Activated naive CD8-positive, alpha-beta T cell treated with anti-CD3 and anti-CD28 coated beads for 36 hours (primary cell): ENCODE measurements at places on chromosomes 12 and 14.
A peak's percentile ranks its signal among the peaks of the same experiment; 100 is the strongest.

GRCh38 chr14:79465651-79466050 lies 745.7 kb downstream of the DIO2 start:
- H3K27me3 ChIP-seq = no peaks in the 10 kb centered on the region
- H3K4me1 ChIP-seq = no peaks in the 10 kb centered on the region
- H3K4me3 ChIP-seq = no peak overlapping the region
- no peaks in the 10 kb centered on the region for H3K36me3 ChIP-seq

- no peak overlapping the region for H3K27ac ChIP-seq
- DNase-seq = peak; percentile 50
- peaks cover 50% of the 10 kb centered on the region for H3K4me1 ChIP-seq
- H3K27me3 ChIP-seq = peaks cover 67% of the 10 kb centered on the region
- no peaks in the 10 kb centered on the region for H3K36me3 ChIP-seq
Measured at GRCh38 chr12:49089821-49090773, 4.5 kb downstream of the DHH start.

DNA sequence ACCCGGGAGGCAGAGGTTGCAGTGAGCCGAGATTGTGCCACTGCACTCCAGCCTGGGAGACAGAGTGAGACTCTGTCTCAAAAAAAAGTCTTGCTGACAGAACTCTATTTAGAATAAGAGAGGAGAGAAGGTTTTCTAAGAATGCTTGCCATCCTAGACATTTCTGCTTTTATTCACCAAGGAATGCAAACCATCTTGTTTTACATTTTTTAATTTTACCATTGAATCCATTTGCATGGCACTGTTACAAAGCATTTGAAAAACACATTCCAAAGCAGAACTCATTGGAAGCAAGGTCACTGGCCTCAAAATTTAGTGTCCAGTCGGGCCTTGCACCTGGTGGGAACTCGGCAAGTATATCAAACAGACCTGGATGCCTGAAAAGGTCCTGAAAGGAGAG lies 44.2 kb upstream of the RASSF3 start:
- no peaks in the 10 kb centered on the region for H3K27me3 ChIP-seq
- peaks cover 10% of the 10 kb centered on the region for H3K4me1 ChIP-seq
- H3K27ac ChIP-seq = no peak overlapping the region
- no peak for DNase-seq
- H3K36me3 ChIP-seq = no peaks in the 10 kb centered on the region
- no peak overlapping the region for H3K4me3 ChIP-seq

DNA sequence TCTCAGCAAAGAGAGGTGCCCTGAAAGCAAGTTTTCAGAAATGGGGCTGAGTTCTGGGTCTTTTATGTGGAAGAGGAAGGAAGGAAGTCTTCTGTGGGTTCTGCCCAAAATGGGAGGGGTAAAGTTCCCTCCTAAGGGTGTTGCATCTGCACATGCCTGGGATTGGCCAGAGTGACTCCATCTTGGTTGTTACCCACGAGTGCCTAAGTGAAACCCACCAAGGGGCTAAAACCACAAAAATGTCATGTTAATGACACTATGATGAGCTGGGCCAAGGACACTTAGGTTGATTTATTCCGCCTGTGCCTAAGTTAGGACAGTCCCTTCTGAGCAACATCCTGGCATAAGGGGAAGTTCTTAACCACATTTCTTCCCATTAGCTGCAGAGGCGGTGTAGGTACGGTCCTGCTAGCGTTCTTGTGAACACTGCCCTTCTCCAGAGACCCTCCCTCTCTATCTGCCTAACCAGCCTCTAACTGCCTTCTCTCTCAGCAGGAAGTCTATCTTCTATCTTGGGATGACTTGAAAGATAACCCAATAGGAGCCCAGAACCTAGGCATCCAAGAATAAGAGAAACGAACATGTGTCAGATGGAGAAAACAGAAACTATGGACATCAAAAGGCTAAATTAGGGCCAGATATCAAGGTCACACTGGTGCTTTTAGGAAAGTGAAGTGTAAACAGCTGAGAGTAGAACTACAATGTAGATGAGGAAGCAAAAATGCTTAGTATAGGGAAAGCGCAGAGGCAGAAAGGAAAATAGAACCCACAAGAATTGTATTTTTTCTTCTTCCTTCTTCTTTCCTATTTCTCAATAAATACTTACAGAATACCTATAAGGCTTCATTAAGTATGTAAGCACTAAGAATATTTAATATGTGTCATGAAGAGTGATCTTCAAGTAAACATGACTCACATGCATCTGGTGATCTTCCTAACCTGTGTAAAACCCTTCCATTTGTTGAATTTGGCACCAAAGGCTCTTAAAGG lies 104.2 kb upstream of the AMN1 start:
- H3K36me3 ChIP-seq = peaks cover 43% of the 10 kb centered on the region
- peak overlapping the region; percentile 88 for H3K27ac ChIP-seq
- DNase-seq = peak; percentile 43
- peaks cover 37% of the 10 kb centered on the region for H3K4me1 ChIP-seq

GRCh38 chr14:78593949-78594348 lies 423.8 kb downstream of the NRXN3 start:
- peaks cover 13% of the 10 kb centered on the region for H3K27me3 ChIP-seq
- H3K36me3 ChIP-seq = no peaks in the 10 kb centered on the region
- no peak overlapping the region for H3K27ac ChIP-seq

- no peak overlapping the region for H3K4me3 ChIP-seq
- no peak overlapping the region for H3K27ac ChIP-seq
- no peak for DNase-seq
Measured at GRCh38 chr14:101171650-101172049, 268.1 kb upstream of the RTL1 start.

DNA sequence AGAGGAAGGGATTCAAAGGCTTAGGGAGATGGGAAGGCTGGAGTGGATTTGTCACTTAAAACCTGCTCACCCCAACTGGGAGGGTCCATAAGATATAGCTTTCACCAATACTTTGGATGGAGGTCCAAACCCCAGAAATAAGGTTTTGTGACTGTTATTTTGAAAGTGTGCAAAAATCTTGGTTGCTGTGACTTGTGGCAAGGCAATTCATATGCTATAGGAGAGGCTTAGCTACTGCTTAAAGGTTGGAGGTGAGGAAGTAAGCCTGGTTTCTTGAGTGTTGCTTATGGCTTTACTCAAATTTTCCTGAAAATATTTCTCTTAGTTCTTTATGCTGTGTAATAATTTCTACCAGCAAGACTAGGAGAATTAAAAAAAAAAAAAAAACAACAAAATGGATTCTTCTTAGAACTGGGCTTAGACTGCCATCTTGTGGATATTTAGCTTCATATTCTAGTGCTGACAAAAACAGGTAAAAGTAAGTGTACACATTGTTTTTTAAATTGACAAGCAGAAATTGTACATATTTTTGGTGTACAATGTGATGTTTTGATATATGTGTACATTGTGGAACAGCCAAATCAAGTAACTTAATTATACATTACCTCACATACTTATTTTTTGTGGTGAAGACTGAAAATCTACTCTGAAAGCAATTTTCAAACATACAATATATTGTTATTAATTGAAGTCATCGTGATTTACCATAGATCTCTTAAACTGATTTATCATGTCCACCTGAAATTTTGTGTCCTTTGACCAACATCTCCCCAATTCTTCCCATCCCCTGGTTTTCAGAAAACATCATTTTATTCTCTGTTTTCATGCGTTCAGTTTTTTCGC lies 23.0 kb downstream of the PDE6H start:
- H3K36me3 ChIP-seq = peaks cover 4% of the 10 kb centered on the region
- no peak for DNase-seq
- no peaks in the 10 kb centered on the region for H3K27me3 ChIP-seq
- H3K4me1 ChIP-seq = peaks cover 26% of the 10 kb centered on the region

- DNase-seq = no peak
- H3K27ac ChIP-seq = no peak overlapping the region
- no peaks in the 10 kb centered on the region for H3K27me3 ChIP-seq
- no peak overlapping the region for H3K4me3 ChIP-seq
- H3K4me1 ChIP-seq = peaks cover 2% of the 10 kb centered on the region
Measured at GRCh38 chr14:90892970-90893369, 76.7 kb upstream of the TTC7B start.

GRCh38 chr12:82461393-82461792 lies 103.1 kb downstream of the METTL25 start:
- no peak overlapping the region for H3K4me3 ChIP-seq
- no peaks in the 10 kb centered on the region for H3K4me1 ChIP-seq
- DNase-seq = no peak
- no peaks in the 10 kb centered on the region for H3K27me3 ChIP-seq
- H3K36me3 ChIP-seq = peaks cover 24% of the 10 kb centered on the region
- H3K27ac ChIP-seq = no peak overlapping the region

GRCh38 chr12:74732826-74733225 lies 195.2 kb downstream of the ATXN7L3B start:
- H3K36me3 ChIP-seq = no peaks in the 10 kb centered on the region
- H3K27me3 ChIP-seq = no peaks in the 10 kb centered on the region
- H3K4me1 ChIP-seq = no peaks in the 10 kb centered on the region
- H3K4me3 ChIP-seq = no peak overlapping the region

GRCh38 chr12:29572464-29572863 lies 75.0 kb upstream of the OVCH1 start:
- no peak overlapping the region for H3K27ac ChIP-seq
- no peak for DNase-seq
- H3K36me3 ChIP-seq = no peaks in the 10 kb centered on the region

DNA sequence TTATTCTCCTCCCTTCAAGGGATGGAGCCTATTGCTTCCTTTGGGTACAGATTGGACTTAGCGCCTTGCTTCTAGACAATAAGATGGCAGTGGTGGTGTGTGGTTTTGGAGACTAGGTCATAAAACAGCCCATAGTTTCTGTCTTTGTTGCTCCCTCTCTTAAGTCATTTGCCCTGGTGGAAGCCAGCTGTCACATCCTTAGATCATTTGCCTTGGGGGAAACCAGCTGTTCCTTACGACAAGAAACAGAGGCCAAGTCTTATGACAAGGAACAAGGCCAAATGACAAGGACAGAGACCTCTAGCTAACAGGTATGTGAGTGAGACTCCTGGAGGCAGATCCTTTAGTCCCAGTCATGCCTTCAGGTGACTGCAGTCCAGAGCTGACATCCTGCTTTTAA lies 9.2 kb upstream of the PALS1 start:
- no peaks in the 10 kb centered on the region for H3K27me3 ChIP-seq
- peaks cover 4% of the 10 kb centered on the region for H3K4me1 ChIP-seq
- DNase-seq = no peak

- H3K4me3 ChIP-seq = peak overlapping the region; percentile 91
- H3K4me1 ChIP-seq = peaks cover 16% of the 10 kb centered on the region
Measured at GRCh38 chr12:101878243-101878821, 952 bp downstream of the DRAM1 start.

DNA sequence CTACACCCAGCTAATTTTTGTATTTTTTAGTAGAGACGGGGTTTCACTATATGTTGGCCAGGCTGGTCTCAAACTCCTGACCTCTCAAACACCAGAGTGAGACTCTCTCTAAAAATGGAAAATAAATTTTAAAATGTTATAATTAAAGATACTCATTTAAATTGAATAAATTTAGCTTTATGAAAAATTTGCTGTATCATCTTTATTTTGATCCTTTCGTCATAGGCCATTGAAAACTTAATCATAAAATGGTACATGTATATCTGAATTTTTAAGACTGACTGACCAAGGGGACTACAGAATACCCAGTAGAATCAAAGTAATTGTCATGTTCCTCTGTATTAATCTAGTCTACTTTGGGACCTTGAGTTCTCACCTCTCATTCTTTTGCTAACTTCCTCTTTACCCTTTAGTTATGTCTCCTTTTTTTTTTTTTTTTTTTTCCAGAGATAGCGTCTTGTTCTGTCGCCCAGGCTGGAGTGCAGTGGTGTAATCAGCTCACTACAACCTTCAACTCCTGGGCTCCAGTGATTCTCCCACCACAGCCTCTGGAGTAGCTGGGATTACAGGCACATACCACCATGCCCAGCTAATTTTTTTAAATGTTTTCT lies 9.5 kb downstream of the RAB5B start:
- peaks cover 6% of the 10 kb centered on the region for H3K4me1 ChIP-seq
- H3K27me3 ChIP-seq = no peaks in the 10 kb centered on the region
- H3K27ac ChIP-seq = no peak overlapping the region
- no peak overlapping the region for H3K4me3 ChIP-seq
- DNase-seq = no peak

GRCh38 chr14:59333668-59334067 lies 131.5 kb downstream of the GPR135 start:
- peaks cover 2% of the 10 kb centered on the region for H3K4me1 ChIP-seq
- no peak overlapping the region for H3K4me3 ChIP-seq
- DNase-seq = no peak
- H3K27ac ChIP-seq = no peak overlapping the region
- H3K27me3 ChIP-seq = no peaks in the 10 kb centered on the region
- H3K36me3 ChIP-seq = peaks cover 12% of the 10 kb centered on the region

GRCh38 chr14:23167116-23167847 lies 16.2 kb downstream of the SLC7A8 start:
- H3K4me3 ChIP-seq = no peak overlapping the region
- no peaks in the 10 kb centered on the region for H3K27me3 ChIP-seq
- H3K36me3 ChIP-seq = no peaks in the 10 kb centered on the region
- DNase-seq = no peak

- no peak for DNase-seq
- peaks cover 32% of the 10 kb centered on the region for H3K36me3 ChIP-seq
- H3K27me3 ChIP-seq = no peaks in the 10 kb centered on the region
Measured at GRCh38 chr12:59708484-59708883, 112.7 kb downstream of the SLC16A7 start.

GRCh38 chr14:65933400-65934069 lies 521.0 kb downstream of the FUT8 start:
- H3K36me3 ChIP-seq = peaks cover 18% of the 10 kb centered on the region
- no peak overlapping the region for H3K27ac ChIP-seq
- H3K27me3 ChIP-seq = no peaks in the 10 kb centered on the region
- peaks cover 38% of the 10 kb centered on the region for H3K4me1 ChIP-seq
- DNase-seq = no peak

DNA sequence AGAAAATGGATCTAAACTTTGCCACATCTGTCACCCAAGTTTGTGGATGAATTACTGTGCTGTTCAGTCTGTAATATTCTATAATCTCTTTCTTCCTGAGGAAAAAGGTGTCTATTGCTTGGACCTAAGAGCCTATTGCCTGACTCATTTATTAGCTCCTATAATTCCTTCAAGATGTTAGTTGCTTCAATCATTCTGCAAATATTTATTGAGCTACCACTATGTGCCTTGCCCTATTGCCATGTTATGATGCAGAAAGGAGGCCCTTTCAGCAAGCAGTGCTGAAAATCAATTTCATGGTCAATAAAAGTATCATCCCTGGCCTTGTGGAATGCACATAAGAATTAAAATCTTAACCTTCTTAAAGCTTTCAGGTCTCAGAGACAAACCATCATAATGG lies 113.6 kb downstream of the CCER1 start:
- peaks cover 4% of the 10 kb centered on the region for H3K27me3 ChIP-seq
- no peaks in the 10 kb centered on the region for H3K36me3 ChIP-seq
- H3K4me1 ChIP-seq = no peaks in the 10 kb centered on the region
- no peak overlapping the region for H3K4me3 ChIP-seq
- DNase-seq = no peak

- no peak for DNase-seq
- H3K36me3 ChIP-seq = peaks cover 37% of the 10 kb centered on the region
- H3K4me1 ChIP-seq = peaks cover 54% of the 10 kb centered on the region
- H3K4me3 ChIP-seq = peak overlapping the region; percentile 80
- peaks cover 3% of the 10 kb centered on the region for H3K27me3 ChIP-seq
- H3K27ac ChIP-seq = peak overlapping the region; percentile 99
Measured at GRCh38 chr14:51847489-51847796, 13.0 kb upstream of the GNG2 start.

- H3K27ac ChIP-seq = no peak overlapping the region
- DNase-seq = no peak
- H3K4me3 ChIP-seq = no peak overlapping the region
- no peaks in the 10 kb centered on the region for H3K4me1 ChIP-seq
- no peaks in the 10 kb centered on the region for H3K36me3 ChIP-seq
Measured at GRCh38 chr12:63045020-63045860, 105.8 kb downstream of the AVPR1A start.

GRCh38 chr12:92064422-92064821 lies 81.2 kb downstream of the BTG1 start:
- peak overlapping the region; percentile 54 for H3K27ac ChIP-seq
- H3K4me1 ChIP-seq = peaks cover 56% of the 10 kb centered on the region
- no peaks in the 10 kb centered on the region for H3K27me3 ChIP-seq
- no peak for DNase-seq
- H3K4me3 ChIP-seq = no peak overlapping the region
- H3K36me3 ChIP-seq = peaks cover 24% of the 10 kb centered on the region
